HT1080 (cell line): ENCODE measurements at places on chromosomes 4 and X. TPM values are rescaled to one million over a fixed set of nuclear protein-coding genes. Genes with fewer than 3 reads are reported as not detected.
A peak's percentile ranks its signal among the peaks of the same experiment; 100 is the strongest.

DNA sequence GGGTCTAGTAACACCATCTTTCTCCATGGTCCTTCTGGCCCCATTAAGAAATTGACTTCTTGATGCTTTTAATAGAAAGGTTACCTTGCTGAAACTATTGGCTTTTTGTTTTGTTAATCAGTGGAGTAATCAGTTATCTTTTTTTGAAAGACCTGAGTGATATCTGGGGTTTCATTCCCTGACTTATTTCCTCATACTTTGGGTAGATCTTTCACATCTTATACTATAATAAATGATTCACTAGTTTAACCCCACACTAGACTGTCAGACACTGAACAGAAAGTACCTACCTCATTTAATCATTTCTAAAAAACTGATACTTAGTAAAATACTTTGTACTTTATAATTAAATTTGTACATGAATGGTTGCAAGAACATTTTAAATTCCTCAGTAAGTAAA is 1021.1 kb downstream of the STIM2 start:
- DNase-seq, result no peak

GRCh38 chr4:127995776-127996175 is 30.6 kb downstream of the ABHD18 start:
- peak; percentile 63 for DNase-seq

DNA sequence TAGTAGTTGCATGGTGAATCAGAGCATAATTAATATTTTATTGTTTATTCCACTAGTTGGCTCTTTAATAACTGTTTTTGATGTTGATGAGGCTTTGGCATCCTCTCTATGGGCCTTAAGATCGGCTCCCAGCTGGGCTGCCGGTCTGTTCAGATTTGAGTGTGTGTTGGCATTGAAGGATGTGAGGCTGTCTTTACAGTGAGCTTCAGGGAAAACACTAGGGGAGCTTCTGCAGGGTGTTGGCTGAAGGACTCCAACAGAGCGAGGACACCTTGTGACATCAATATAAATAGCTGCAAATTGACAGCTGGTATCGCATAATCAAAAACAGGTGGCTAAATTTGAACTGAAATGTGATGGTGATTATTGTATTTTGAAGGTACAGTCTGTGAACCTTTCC is 322.0 kb downstream of the FSTL5 start:
- DNase-seq, result no peak

- no peak for DNase-seq
Measured at GRCh38 chr4:164876700-164877324, at the start of gene APELA. Gene APELA (plus strand): TSS chr4:164877178. CDS start chr4:164877332, 154 bp downstream.

- no peak for DNase-seq
Measured at GRCh38 chrX:119121341-119121740, 6.3 kb downstream of the KIAA1210 start.

GRCh38 chr4:152849350-152849749 is 69.6 kb downstream of the ARFIP1 start:
- DNase-seq, result no peak

DNA sequence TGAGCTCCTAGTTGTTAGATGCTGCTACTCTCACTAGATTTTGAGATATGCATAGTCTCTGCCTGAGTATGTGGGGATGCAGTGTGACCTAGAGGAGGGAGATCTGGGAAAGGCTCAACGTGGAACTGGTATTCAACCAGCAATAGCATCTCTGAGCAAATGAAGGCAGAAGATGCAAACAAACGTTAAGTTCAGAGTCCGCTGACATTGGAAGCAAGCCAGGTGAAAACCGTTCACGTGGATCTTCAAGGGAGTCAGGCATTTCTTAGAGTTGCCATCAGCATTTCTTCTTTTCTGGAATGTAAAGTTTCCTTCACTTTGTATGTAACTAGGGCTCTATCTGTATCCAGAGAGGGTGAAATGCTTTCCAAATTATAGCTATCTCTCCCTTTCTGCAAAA is 59.9 kb downstream of the C4orf51 start:
- no peak for DNase-seq

DNA sequence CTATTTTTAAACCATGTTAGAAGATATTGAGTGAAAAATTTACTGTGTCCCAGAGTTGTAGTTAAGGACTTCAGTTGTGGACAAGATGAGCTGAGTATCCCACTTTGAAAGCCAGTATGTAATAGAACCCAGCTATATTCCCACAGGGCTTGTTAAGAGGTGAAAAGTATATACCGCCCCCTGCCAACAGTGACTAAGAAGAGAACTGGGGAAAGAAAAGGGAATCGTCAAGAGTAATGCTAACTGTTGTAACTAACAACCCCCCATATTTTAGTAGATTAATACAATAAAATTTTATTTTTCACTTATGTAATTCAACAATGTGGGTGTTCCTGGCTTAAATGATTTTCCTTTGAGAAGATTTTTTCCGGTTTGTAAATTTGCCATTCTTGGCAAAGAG is 250.4 kb upstream of the GIMD1 start:
- no peak for DNase-seq

GRCh38 chr4:8340781-8341241 is 71.3 kb downstream of the HTRA3 start:
- DNase-seq, result no peak

- no peak for DNase-seq
Measured at GRCh38 chr4:113979905-113980615, 613 bp upstream of the ARSJ start.

GRCh38 chr4:71713611-71714203 is 70.2 kb downstream of the GC start:
- DNase-seq, result peak; percentile 20

GPR173 gene
- total RNA-seq, result 3.3 and 3.4 TPM in 2 replicates

ERCC6L gene
- 10.1 and 10.5 TPM in 2 replicates for total RNA-seq

CASP3 gene
- total RNA-seq, result 32.1 and 34.0 TPM in 2 replicates

DCAF12L1 gene
- not detected in 2 replicates for total RNA-seq

NUDT10 gene
- 0.17 TPM in 1 of 2 replicates, not detected in the other for total RNA-seq

FDCSP gene
- total RNA-seq, result not detected in 2 replicates
